Activated T-cell treated with anti-CD3 and anti-CD28 coated beads, Interleukin-2, amount 50 U/mL, for 1 hour (primary cell): ENCODE measurements at places on chromosomes 11 and 22.

DNA sequence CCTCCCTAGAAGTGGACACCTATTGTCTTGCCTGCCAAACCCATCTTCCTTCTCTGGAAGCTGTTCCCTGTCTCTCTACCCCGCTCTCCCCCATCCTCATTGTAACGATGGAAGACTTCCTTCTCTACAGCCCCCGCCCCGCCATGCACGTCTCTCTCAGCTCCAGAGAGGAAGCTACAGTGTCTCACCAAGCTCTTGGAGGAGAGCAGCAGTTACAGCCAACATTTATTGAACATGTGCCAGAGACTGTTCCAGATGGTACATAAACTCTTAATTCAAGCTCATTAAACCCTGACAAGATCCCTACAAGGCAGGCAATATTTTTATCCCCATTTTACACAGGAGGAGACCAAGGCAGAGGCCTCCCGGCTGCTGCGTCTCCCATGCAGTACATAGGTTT, 15.1 kb downstream of the MCHR1 start:
- DNase-seq, result no peak

GRCh38 chr11:79949574-79949973, 508.7 kb upstream of the TENM4 start:
- DNase-seq, result no peak

- DNase-seq, result no peak
These were observed 110.0 kb upstream of the KIRREL3 start for GRCh38 chr11:127110542-127110941.

DNA sequence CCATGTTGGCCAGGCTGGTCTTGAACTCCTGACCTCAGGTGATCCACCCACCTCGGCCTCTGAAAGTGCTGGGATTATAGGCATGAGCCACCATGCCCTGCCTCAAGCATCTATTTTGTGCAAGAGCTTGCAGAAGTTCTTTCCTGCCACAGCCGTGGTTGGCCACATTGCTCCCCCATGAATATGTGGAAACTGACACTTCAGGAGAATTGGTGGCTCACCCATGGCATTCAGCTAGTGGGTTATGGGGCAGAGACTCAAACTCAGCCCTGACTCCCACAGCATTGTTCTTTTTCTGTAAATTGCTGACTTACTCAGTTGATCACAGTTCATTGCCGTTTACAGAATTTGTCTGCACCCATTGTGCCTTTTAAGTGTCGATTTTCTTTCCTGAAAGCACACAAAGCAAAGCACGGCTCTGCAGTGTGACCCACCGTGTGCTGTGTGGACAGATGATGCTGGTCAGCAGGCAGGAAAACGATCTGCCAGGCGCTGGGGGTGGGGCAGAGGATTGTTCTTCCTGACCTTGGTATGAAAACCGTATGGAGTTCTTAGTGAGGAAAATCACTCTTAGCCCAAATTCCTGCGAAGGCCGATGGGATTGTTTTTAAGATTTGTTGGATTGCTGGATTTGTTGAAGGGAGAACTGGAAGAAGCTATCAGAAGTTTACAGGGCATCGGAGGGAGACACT, 115.6 kb downstream of the PTPRJ start:
- DNase-seq, result no peak

GRCh38 chr11:106156290-106156937, 79.0 kb downstream of the AASDHPPT start:
- DNase-seq, result no peak
